ENCODE measurements at places on chromosomes 4 and X.

DNA sequence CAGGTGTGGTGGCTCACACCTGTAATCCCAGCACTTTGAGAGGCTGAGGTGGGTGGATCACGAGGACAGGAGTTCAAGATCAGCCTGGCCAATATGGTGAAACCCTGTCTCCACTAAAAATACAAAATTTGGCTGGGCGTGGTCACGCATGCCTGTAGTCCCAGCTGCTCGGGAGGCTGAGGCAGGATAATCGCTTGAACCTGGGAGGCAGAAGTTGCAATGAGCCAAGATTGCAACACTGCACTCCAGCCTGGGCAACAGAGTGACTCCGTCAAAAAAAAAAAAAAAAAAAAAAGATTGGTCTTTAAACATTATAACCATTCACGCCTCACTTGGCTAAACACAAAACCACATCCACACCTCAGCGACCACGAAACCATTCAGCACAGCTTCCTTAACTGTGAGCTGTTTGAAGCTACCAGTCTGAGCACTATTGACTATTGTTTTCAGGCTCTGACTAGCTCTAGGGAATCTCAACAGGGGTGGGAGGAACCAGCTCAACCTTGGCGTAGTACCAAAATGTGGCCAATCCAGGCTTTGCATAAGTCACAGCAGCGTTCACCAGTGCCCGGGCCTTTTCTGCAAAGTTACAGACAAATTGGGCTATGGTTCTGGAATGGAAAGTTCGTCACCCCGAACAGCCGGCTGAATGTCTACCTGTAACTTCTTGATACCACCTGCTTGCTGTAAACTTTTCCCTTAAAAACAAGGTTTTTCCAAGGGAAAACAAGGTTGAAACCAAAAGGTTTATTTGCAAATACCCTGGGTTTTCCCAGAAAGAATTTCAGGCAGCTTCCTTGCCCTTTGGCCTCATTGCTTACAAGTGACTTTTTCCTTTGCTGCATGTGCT lies 73.6 kb upstream of the DHX15 start:
- DNase-seq: peak; percentile 92

GRCh38 chrX:74449322-74449936 lies 28.1 kb downstream of the SLC16A2 start:
- DNase-seq: no peak

- no peak for DNase-seq
These were observed 1163.0 kb downstream of the RAPGEF2 start for GRCh38 chr4:160265836-160266235.

- DNase-seq: no peak
These were observed 105.8 kb upstream of the C1QTNF7 start for GRCh38 chr4:15322006-15322405.

GRCh38 chr4:145156986-145157385 lies 23.4 kb downstream of the OTUD4 start:
- DNase-seq: no peak

GRCh38 chr4:158624889-158625478 lies 46.7 kb downstream of the C4orf46 start:
- no peak for DNase-seq

DNA sequence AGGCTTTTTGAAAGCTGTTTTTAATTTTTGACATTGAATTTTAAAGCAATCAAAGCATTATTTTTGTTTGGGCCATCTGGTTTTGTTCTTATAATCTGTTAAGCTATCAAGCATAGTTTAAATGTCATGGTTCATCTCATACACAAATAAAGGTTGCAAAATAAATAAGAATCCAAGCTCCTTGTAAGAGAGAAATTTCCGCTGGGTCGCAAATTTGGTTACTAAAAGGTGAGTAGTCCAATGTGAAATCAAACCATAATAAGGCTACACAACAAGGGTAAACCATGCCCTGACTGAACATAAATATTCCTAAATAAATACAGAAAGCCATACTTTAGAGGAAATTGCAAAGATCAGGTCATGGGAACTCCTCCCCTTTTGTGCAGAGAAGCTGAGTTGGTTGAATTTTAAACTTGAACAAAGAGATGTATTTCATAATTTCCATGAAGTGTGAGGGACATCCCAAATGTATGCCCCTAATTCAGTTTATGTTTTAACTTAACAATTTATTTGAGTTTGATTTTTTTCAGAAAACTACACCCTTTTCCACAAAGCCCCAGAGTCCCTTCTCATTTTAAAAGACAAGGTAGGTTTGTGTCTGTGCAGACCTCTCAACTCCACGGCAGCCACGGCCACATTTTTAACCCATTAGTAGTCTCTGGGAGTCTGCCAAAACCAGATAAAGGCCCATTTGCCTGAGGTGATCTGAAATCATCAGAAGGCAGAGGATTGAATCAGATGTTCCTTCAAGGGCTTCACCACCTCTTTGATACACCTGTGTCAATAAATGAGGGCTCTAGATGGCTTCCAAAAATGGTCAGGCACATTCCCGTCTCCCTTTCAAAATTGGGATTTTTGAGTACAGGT lies 85.2 kb downstream of the PLAC1 start:
- no peak for DNase-seq

DNA sequence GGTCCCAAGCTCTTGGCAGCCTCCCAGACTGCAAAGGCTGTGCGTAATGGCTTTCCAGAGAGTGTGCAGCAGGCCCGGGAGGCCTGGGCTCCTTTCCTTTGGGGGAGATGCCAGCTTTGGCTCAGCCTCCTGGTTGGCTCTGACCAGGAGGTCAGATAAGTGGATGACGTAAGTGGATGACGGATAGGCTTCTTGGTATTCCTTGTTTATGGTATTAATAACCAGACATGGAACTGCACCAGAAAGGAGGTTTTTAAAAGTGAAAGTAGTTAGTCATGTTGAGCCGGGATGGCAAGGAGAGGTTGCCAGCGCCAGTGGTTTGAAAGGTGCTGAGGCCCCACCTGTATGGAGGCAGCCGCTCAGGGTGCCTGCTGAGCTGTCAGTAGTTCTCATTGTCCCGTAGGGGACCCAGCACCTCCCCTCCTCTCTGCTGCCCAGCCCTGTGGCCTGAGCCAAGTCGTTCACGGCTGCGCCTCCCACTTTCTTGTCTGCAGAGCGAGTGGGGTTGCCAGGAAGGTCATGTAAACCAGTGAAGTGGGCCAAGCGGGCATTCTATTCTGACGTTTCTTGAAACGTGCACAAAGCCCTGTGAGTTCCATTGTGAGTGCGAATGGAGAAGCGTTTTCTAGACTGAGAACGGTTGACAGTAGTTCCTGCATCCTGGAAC lies 28.7 kb upstream of the STOX2 start:
- no peak for DNase-seq

DNA sequence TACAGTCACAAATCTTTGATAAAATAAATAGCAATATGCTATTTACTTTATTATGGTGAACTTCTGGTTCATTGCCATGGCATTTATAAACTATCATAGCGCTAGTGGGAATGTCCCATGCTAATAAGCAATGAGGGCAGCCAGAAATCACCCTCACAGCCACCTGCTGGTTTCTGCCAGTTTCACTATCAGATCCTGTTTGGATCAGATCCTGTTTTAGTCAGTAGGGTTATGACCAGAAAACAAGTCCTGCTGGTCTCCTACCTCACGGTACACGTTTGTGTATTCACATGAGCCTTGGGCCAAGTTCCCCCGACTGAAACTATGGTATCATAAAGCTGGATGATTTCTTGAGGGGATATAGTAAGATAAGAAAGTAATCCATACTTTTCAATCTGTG lies 17.7 kb downstream of the FOXR2 start:
- DNase-seq: no peak

GRCh38 chrX:3811331-3812311 lies 98.2 kb upstream of the PRKX start:
- no peak for DNase-seq

DNA sequence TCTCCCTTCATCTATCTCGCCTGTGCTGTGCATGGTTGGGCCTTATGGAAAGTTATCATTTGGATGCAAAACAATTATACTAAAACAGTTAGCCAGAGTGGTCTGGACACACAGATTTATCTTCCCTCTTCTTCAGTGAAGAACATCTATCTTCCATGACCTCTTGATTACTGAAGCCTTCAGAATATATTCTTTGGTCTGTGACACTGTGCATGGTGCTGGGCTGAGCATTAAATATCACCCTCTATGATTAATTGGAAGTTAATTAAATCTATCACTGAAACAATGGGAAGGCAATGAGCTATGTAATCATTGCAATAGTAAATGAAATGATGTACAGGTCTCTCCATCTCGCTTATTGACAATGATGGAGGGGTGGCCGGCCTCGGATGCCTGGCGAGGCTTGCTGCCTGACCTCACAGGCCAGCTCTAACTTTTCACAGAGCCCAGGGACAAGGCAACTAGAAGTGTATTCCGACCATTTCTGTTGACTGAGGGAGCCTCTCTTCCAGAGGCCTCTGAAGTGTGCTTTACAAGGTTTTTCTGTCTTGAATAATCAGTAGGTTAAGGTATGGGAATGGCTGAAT lies 186.6 kb downstream of the NKX6-1 start:
- DNase-seq: no peak

DNA sequence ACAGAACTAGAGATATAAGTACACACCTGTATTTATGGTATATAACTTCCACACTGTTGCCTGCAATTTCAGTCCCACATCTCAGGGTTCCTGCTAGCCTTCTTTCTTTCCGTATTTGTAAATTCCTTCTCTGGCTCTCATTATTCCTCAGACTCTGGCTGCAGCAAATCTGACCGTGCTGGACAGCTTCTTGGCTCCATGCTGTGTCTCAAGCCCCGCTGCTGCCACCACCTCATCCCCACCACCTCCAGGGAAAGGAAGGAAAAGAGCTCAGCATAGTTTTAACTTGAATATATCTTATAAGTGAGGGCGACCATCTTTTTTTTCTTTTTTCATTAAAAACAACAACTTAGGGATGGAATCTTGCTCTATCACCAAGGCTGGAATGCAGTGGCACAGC lies 155.6 kb upstream of the CXCL13 start:
- no peak for DNase-seq

GRCh38 chr4:13493793-13494192 lies 9.7 kb upstream of the RAB28 start:
- no peak for DNase-seq
